Bone marrow (tissue), 2 donors: ENCODE measurements at places on chromosomes 6 and 20.

- no peak for DNase-seq
Measured at GRCh38 chr6:34412016-34412415, 13.9 kb downstream of the RPS10 start.

DNA sequence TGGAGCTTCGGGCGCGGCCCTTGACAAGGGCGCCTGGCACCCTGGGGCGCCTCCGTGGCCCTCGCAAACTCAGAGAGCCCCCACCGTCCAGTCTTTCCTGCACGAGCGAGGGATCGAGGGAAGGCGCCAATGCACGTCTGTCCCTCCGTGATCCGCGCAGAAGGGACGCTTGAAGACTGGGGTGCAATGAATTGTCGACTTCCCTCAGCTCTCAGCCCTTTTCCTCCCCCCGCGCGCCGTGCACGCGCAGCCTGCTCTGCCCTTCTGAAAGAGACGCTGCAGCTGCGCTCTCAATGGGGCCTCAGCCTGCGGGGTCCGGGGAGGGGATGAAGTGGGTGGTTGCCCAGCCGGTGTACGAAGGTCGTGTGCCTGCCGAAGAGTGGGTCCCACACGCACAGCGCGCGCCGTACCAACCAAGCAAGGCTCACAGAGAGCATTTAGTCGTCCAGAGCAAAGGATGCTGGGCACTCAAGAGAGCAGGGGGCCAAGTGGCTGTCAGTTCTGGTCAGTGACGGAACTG is 5.5 kb upstream of the SOX4 start:
- peak; percentile 35 for DNase-seq

DNA sequence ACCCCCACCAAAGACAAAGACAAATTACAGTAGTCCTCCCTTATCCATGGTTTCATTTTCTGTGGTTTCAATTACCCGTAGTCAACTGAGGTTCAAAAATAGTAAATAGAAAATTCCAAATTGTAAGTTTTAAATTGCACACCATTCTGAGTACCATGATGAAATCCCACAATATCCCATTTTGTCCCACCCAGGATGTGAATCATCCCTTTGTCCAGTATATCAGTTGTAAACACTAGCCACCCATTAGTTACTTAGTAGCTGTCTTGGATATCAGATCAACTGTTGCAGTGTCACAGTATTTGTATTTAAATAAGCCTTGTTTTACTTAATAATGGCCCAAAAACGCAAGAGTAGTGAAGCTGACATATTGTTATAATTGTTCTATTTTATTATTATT is 364.0 kb upstream of the ARID1B start:
- no peak for DNase-seq

DNA sequence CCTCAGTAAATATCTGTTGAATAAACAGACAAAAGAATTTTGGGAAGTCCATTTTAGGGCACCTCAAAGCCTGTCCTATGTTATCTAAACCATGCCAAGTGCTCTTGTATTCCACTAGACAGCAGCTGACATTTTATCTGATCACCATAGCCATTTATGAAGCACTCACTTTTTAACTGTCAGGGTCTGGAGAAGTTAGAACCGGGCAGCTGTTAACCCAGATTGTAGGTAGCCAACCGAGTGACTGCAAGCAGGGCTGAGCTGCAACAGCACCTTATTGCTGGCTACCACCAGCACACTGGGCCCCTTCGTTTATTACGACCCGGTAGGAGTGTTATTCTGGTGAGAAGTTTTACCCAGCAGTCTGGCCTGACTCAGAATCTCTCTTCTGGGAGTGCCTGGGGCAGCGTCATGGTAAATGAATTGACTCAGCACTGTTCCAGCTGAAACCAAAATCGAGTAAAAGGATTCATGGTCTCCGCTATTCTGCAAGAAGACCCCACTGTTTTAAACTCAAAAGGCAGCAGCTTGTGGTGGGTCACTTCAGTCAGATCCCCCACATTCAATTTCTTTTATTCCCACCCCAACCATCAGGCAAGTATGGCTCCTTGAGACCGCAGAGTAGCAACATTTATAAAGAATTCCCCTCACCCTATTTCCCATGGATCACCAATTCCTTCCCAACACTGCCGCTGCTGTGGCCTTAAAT is 1.7 kb downstream of the UBE2V1 start:
- no peak for DNase-seq

- no peak for DNase-seq
Measured at GRCh38 chr6:36662827-36663256, 15.7 kb upstream of the CDKN1A start.

GRCh38 chr6:38713812-38714211 is 1.3 kb upstream of the DNAH8 start:
- no peak for DNase-seq

- DNase-seq = no peak
Measured at GRCh38 chr6:69059413-69059812, 424.3 kb downstream of the ADGRB3 start.

DNA sequence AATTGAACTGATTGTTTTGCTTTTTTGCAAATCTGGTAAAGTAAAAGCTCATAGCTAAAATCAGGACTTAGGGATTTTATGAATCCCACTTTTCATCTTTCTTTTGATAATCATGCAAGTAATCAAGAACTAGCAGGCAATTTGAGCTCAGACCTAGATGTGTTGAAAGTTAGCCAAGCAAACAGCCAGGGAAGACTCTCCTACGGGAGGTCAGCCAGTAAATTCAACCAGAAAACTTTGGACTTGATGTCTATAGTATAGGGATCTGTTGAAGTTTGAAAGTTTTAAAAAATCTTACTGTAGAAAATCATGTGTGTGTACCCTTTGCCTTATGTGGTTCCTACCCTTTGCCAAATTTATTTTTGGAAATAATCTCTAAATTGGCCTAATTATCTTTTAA is 95.0 kb upstream of the TPD52L1 start:
- no peak for DNase-seq

DNA sequence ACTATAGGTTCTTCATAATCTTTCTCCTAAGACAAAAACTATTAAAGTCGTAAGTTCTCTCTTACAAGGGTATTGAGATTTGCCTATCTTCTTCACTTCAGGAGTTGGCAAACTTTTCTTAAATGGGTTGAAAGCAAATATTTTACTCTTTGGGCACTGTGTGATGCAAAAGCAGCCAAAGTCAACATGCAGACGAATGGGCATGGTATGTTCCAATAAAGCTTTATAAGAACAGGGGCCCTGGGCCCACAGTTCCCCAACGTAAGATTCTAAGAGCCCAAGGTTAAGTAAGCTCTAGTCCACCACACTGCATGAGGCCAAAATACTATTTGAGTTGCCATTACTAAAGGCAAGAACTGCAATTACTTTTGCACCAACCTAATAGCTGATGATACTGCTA is 11.5 kb downstream of the CD164 start:
- no peak for DNase-seq

- DNase-seq = no peak
Measured at GRCh38 chr20:10733122-10733521, 59.3 kb upstream of the JAG1 start.

DNA sequence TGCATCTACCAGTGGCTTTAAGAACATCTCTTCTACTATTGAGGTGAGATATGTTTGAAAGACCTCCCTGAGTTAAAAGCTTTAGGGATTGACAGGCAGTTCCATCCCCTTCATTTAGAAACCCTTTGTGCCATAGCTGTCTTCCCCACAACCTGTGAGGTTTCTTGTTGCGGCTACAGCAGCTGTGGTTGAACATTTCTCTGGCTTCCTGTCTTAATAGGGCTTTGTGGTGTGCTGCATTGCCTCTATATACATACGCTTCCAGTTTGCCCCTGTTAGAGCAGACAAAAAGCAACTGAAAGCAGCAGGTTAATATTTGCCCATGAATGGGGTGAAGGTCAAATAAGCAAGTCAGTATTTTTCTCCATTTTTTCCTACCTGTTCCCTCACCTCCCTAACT is 210.2 kb downstream of the TMEM200A start:
- DNase-seq = peak; percentile 55

GRCh38 chr6:26426691-26427450 is 13.4 kb upstream of the BTN3A3 start:
- DNase-seq = no peak

GRCh38 chr6:82458147-82458546 is 94.5 kb downstream of the TPBG start:
- DNase-seq = no peak

GRCh38 chr20:61487346-61487996 is 235.4 kb downstream of the CDH4 start:
- DNase-seq = no peak

DNA sequence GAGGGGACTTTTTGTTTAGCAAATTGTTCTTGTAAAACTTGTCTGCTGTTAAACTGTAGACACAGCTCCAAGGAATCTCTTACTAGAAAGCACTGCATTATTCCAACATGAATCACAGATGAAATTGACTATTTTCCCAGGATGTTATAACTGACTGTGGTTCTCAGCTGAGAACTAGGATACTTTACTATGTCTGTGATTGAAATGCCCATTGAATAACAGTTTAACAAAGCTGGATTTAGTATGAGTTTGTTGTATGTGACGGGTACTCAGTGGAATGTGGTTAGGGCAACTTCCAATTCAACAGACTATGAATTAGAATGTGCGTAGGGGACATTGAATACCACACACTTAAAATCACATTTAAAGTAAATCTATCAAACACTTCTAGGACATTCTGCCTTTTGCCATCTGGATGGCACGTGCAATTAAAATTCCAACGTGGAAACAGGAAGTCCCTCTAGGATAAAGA is 193.4 kb upstream of the PREP start:
- DNase-seq = no peak

DNA sequence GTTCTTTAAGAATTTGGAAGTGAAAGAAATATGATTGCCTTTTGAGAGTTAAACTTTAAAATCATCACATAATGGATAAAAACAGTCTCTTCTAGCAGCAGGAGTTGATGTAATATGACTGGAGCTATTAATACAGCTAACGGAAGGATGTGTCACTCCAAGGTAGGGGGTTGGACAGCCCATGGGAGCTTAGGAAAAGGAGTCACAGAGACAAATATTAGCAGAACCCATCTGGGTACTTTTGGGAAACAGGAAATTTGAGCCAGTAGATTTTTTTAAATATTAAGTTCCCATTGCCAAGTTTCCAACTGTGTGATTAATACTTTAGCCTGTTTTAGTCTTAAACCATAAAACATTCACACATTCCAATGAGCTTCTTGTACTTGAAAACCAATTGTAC is 164.7 kb upstream of the RIMS1 start:
- DNase-seq = no peak

- DNase-seq = no peak
Measured at GRCh38 chr20:61748376-61748775, 317.3 kb downstream of the TAF4 start.

DNA sequence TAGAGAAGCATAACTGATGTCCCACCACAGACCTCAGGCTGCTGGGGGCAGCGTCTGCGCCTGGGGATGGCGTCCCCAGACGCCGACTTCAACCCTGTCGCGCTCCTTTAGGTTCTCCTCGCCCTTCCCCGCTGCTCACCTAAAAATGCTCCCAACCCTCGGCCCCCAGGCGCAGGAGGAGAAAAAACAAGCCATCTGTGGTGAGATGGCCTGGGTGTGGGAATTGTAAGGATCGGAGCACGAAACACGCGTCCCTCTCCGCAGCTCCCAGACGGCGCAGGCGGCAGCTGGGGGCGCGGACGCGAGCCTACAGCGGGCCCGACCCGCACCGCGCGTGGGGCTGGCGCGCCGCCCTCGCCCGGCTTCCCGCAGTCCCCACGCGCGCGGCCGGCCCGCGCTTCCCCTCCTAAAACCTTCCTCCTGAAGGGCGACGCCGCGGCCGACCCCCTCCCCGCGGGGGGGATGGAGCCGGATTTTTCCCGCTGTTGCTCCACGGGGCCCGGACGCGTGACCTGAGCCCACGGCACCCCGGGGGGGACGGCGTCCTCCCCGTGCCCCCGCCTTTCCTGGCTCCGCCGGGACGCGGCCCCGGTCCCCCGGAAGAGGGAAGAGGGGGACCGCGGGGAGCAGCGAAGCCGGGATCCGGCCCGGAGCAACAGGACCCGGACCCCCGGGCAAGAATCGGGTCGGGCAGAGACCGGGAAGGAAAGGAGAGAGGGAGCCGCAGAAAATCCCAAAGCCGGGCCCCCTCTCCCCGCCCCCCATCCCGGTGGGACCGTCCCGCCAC is 611 bp downstream of the EPB41L2 start:
- DNase-seq = no peak

DNA sequence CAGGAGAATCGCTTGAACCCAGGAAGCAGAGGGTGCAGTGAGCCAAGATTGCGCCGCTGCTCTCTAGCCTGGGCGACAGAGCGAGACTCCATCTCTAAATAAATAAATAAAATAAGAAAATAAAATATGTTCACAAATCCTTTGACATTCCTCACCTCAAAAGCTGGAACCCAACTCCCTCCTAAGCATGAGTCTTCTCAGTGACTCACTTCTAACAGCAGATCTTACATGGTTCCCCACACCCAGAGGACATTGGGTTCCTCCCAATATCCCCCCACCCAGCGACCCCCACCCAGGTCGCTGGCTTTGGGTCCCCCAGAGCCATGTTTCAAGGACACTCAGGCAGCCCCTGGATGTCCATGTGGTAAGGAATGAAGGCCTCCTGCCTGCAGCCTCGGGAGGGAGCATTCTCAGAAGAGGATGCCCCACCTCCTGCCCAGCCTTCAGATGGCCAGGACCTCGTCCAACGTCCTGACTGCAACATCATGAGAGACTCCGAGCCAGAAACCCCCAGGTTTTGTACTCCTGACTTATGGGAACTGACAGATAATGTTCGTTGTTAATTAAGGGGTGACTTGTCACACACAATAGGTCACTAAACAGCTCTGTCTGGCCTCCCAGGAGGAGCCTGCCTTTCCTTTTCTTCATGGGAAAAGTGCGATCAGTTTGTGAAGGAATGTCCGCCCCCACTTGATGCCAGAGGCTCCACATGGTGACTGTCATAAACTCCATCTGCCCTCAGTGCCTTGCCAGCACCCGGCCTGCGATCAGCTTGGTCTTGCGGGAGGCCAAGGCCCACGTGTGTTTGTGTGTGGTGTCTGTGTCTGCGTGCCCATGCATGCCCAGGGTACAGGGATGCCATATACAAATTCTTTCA is 10.1 kb upstream of the GMEB2 start:
- DNase-seq = no peak

DNA sequence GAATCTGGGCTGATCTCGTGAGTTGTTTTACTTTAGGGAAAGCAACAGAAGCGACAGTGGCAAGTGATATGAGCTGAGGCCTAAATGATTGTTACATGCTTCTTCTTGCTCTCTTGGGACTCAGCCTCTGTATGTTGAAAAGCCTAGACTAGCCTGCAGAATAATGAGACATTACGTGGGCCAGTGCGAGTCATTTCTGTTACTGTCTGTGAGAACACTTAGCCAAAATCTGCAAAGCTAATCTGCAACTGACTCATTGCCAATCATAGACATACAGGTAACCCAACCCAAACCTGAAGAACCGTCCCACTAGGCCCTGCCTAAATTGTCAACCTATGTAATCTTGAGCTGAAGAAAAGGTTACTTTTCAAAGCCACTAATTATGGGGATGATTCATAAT is 77.4 kb upstream of the F13A1 start:
- DNase-seq = no peak

DNA sequence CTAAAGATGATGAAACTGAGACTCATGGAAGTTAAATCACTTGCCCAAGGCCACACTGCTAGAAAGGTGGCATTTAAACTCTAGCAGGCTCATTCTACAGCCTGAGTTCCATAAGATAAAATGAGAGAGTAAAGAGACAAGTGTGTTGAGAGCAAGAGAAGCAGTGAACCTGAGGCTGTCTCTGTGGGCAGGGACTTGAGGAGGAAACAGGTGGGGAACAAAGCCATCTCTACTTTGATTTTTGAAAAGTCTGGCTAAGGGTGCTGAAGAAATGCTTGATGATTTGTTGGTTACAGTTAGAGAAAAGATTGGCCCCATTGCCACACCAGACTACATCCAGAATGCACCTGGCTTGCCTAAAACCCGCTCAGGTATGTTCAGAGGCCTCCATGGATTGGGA is 29.0 kb downstream of the GSS start:
- no peak for DNase-seq
